ENCODE measurements at places on chromosomes 1 and 21. TPM values are rescaled to one million over a fixed set of nuclear protein-coding genes. Genes with fewer than 3 reads are reported as not detected.

The TGFB2 gene
- 0.34 TPM for total RNA-seq

GRCh38 chr1:160952129-160952510, 2.5 kb downstream of the ITLN2 start:
- no peaks in the 10 kb centered on the region for H3K27me3 ChIP-seq
- H3K4me3 ChIP-seq: no peak overlapping the region
- no peak overlapping the region for H3K27ac ChIP-seq
- H3K36me3 ChIP-seq: no peaks in the 10 kb centered on the region

DNA sequence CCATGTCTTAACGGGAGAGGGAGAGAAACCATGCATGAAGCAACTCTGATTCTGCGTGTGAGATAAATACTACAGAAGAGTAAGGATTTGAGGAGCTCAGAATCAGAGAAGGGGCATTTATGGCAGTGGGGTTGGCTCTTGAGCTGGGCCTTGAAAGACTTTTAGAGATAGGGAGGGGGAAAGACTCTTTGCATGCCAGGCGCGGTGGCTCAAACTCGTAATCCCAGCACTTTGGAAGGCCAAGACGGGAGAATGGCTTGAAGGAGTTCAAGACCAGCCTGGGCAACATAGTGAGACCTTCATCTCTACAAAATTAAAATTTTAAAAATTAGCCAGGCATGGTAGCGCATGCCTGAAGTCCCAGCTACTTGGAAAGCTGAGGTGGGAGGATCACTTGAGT, 672 bp downstream of the ARMH1 start:
- DNase-seq: no peak
- peak overlapping the region; percentile 52 for H3K27ac ChIP-seq
- no peaks in the 10 kb centered on the region for H3K27me3 ChIP-seq

DNA sequence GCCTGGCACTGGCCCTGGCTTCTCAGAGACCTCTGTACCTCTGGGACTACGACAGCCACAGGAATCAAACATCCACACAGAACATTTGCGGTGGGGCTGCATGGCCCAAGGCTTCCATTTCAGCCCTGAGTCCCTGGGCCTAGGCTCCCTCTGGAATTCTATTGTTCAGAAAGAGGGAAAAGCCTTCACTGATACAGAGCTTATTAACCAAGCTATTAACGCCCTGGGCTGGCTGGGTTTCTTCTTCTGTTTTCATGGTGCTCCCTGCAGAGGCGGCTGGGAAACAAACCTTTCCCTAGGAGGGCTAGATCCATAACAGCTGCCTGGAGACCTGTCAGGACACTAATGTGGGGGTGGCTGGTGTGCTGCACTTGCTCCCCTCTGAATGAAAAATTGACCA, 88.2 kb downstream of the KAZN start:
- H3K4me1 ChIP-seq: no peaks in the 10 kb centered on the region
- no peak overlapping the region for H3K27ac ChIP-seq
- no peaks in the 10 kb centered on the region for H3K36me3 ChIP-seq
- H3K4me3 ChIP-seq: no peak overlapping the region
- peaks cover 43% of the 10 kb centered on the region for H3K27me3 ChIP-seq
- DNase-seq: no peak

- H3K27ac ChIP-seq: no peak overlapping the region
- H3K4me1 ChIP-seq: peaks cover 5% of the 10 kb centered on the region
- no peaks in the 10 kb centered on the region for H3K36me3 ChIP-seq
- H3K4me3 ChIP-seq: no peak overlapping the region
- H3K27me3 ChIP-seq: no peaks in the 10 kb centered on the region
Observed at GRCh38 chr1:29584776-29585175, 348.5 kb downstream of the PTPRU start.

DNA sequence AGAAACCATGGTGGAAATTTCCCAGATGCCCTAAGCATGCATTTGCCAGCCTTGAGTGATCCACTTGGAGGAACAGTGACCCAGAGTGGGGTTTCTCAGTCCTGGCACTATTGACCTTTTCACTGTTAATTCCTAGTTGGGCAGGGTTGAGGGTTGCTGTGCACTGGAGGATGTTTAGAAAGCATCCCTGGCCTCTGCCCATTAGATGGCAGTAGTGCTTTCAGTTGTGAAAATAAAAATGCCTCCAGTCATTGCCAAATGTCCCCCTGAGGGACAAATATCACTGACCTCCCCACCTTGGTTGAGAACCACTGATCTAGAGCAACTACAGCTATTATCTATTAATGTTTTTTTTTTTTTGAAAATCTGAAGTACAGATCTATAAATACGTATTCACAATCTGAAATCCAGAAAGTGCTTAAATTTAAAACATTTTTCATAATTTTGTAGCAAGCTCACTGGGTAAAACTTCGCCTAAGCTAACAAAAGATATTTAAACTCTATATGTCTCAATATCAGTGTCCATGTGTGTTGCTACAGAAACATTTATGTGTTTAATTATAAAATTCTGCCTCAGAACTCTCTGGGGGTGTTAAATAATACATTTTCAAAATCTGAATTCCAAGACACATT, 27.3 kb downstream of the F3 start:
- H3K4me3 ChIP-seq: no peak overlapping the region
- no peaks in the 10 kb centered on the region for H3K4me1 ChIP-seq
- no peak overlapping the region for H3K27ac ChIP-seq
- peak; percentile 42 for DNase-seq
- H3K27me3 ChIP-seq: no peaks in the 10 kb centered on the region
- no peaks in the 10 kb centered on the region for H3K36me3 ChIP-seq

- no peak for DNase-seq
- no peaks in the 10 kb centered on the region for H3K4me1 ChIP-seq
- no peaks in the 10 kb centered on the region for H3K36me3 ChIP-seq
Observed at GRCh38 chr1:183845681-183846080, 40.8 kb downstream of the RGL1 start.

DNA sequence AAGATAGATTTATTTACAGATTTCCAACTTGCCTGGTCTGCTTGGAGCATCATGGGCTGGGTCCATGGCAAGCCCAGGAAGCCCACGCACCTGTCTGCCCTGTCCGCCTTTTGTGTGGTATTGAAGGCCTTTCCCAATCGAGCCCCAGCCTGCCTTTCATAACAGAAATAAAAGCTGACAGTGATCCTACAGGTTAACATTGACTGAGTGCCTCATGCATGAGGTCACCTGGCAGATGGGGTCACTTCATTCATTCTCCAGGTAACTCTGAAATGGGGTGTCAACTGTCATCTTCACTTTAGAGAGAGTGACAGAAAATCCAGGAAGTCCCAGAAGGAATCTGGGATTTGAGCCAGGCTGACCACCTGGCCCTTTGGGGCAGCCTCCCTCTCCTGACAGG, 36.3 kb upstream of the CASZ1 start:
- H3K27ac ChIP-seq: no peak overlapping the region
- no peaks in the 10 kb centered on the region for H3K27me3 ChIP-seq
- peaks cover 31% of the 10 kb centered on the region for H3K4me1 ChIP-seq
- H3K4me3 ChIP-seq: no peak overlapping the region
